ENCODE measurements at places on chromosomes 2 and 18.

DNA sequence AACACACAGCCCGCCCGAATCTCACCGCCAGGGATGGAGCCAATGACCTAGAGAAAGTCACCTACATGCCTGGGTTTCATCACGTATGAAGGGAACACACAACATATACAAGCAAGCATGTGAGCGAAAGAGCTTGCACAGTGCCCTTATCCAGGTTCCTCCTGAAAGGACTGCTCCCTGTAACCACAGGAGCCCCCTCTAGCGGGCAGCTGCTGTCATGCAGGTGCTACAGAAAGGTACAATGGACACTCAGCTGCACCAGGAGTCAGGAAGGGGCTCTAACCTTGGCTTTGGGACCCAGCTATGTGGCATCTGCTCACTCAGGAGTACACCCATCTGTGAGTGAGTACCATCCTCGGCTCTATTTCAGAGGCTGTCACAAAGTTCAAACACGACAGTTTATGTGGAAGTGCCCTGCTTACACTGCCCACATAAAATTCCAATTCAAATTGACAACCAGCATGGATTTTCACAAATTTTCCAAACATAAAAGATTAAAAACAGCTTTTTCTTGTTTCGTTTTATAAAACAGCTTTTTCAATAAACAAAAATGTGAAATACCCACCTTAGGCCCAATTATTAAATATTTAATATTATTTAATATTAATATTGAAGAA lies 3.5 kb downstream of the NDUFA10 start:
- peak; percentile 40 for DNase-seq

DNA sequence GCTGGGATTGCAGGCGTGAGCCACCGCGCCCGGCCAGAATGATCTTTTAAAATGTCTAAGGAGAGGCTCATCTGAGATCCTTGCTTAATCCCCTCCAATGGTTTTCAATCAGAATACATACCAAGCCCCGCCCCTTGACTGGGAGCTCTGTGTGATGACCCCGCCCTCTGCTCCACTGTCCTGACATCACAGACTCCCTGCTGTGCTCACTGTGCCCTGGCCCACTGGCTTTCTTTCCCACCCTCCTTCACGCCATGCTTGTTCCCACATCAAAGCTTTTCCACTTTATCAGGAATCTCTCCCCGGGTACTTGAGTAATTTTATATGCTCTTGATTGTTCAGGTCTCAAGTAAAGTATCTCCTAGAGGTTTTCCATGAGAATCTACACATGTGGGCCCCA lies 762.3 kb upstream of the ID2 start:
- DNase-seq = no peak

DNA sequence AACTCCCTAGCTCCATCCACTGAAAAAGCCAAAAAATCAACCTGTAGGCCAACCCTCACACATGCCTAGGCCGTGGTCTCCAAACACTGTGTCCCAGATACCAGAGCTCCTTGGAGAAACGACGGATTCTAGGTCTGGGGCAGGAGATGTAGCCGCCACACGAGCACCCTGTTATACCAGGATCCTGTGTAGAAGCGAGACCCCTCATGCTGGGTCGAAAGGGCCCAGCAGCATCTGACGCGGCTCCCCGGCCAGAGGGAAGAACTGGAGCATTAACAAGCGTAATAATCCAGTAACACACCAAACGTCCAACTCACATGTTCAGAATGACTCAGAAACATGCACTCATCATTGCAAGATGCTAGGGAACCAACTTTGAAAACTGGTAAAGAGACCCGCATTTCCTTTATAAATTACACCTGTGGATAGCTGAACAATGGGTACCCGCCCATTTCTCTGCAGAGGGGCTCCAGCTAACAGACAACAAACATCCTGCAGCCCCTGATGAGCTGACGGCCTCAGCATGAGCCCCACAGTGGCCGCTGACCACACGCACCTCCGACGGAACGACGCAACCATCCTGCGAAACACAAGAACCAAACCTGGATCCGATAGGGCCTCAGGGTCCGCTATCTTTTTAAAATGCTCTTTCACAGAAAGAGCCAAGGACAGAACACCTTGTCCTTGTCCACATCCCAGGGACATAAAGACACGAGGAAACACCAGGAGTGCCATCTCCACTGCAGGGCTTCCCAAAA lies 14.2 kb downstream of the SLC66A2 start:
- DNase-seq = no peak

DNA sequence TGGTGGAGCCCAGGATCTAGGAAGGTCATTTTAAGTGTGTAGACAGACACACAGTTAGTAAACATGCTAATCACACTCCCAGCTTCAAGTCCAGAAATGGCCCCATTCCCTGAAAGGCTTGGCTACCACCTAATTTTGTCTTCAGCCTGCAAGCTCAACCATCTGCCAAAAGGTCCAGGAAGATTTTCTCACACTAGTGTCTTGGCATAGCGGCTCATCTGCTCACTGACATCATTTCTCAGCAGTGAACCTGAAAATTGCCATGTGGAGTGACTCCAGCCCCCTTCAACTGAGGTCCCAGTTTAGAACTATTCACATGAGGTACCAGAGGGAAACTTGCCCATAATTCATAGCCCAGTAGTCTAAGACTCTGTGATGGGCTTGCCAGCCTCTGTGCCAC lies 748.9 kb downstream of the LRP1B start:
- DNase-seq = no peak

DNA sequence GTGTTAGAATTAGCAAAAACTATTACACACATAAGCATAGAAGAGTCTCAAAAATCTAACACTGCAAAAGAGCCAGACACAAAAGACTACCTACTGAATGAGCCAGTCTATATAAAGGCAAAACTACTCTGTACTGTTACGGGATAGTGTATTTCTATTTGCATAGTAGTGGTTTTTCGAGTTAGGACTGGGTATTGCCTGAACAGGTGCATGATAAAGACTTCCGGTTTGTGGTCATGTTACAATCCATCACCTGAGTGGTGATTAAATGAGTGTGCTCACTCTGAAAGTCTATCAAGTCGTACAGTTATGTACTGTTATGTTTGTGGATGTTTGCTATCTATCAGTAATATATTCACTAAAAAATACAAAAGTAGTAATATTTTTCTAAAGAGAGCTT lies 523.3 kb upstream of the SYT4 start:
- no peak for DNase-seq

GRCh38 chr2:215900203-215900611 lies 113.1 kb downstream of the MREG start:
- DNase-seq = peak; percentile 90

Data from AG10803 (cell line).